ENCODE measurements at places on chromosomes 16 and 17.

GRCh38 chr16:9680019-9680655 lies 502.1 kb downstream of the GRIN2A start:
- no peak for DNase-seq

DNA sequence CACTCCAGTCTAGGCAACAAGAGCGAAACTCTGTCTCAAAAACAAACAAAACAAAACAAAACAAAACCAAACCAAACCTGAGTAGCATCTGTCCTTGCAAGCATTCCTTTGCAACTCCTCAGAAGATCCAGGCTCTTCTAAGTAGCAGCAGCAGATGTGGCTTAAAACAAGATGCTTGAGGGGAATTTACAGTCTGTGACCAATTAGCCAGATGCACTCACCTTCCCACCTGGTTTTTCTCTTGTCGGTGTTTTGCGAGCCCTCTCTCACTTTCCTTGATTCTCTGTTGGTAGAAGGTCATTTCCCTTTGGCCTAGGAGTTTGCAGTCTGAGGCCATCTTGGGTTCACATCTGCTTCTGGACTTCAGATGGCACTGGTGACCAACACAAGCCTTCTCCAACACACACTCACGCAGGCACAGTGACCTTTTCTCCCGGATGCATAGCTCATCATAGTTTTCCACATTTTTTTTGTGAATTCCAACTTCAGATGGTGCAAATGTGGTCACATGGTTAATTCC lies 276.8 kb downstream of the STX8 start:
- no peak for DNase-seq

DNA sequence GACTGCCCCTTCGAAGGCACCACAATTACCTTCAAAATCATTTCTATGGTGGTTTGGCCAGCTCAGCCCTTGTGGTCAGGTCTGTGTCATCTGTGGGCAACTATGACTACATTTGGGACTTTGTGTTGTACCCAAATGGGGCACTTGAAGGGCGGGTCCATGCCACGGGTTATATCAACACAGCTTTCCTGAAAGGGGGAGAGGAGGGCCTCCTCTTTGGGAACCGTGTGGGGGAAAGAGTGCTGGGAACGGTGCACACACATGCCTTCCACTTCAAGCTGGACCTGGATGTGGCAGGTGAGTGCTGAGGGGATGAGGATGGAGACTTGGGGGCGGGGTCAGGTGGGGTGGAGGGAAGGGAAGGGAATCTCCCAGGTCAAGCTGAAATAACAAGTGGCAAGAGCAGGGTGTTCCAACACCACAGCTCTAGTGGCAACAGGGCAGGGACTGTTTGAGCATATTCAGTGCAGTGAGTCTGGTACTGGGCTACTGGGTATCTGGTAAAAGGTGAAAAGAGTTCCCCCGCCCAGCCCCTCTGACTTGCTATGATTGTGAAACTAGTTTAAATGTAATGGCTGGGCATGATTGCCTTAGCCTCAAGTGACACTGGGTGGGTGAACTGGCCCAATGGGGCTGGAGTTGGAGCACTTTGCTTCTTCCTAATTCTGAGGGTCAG lies 1.7 kb downstream of the AOC2 start:
- DNase-seq, result no peak

- DNase-seq, result no peak
These were observed 52.5 kb upstream of the ERN1 start for GRCh38 chr17:64182325-64183012.

- DNase-seq, result no peak
These were observed 56.9 kb upstream of the MRTFB start for GRCh38 chr16:14014284-14014625.

- DNase-seq, result no peak
These were observed 6.6 kb upstream of the GHDC start for GRCh38 chr17:42200706-42201457.

- no peak for DNase-seq
These were observed 240.0 kb downstream of the C16orf95 start for GRCh38 chr16:87076950-87077749.

GRCh38 chr16:17691899-17692176 lies 221.1 kb upstream of the XYLT1 start:
- no peak for DNase-seq

GRCh38 chr17:72928454-72929136 lies 163.9 kb downstream of the SLC39A11 start:
- DNase-seq, result no peak

DNA sequence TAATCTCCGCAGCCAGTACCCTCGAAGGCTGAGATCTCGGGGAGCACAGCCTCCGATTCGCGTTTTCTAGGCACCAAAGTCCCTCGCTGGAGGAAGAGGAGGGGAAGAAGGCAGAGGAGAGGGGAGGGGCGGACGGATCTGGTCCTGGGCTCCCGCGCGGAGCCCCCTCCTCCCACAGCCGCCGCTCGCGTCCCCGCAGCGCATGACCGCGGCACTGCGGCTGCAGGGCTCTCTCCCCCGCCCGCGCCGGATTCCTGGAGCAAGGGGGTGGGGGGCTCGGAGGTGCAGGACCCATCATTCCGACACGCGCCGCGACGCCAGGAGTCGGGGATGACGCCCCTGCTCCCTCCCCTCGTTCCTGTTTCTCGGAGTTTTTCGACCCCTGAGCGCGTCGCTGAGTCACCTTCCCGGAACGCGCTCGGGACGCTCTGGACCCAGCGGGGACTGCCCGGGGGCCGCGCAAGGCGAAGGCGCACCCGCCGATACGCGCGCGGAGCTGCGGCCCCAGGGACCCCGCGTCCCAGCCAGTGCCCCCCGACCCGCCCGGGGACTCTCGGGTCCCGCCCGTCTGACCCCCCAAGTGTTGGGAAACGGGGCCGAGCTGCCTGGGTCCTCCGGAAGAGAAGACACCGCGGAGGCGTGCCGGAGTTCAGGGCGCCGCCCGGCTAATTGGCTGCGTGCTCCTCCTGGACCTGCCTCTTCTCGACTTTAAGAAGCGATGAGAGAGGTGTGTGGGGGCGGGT lies 1.4 kb upstream of the SPHK1 start:
- DNase-seq, result no peak

- no peak for DNase-seq
These were observed 4.7 kb upstream of the CHMP6 start for GRCh38 chr17:80986816-80987475.

- no peak for DNase-seq
These were observed 639 bp downstream of the MIF4GD start for GRCh38 chr17:75270218-75270965.

GRCh38 chr17:11935734-11936406 lies 61.4 kb downstream of the ZNF18 start:
- peak; percentile 31 for DNase-seq

DNA sequence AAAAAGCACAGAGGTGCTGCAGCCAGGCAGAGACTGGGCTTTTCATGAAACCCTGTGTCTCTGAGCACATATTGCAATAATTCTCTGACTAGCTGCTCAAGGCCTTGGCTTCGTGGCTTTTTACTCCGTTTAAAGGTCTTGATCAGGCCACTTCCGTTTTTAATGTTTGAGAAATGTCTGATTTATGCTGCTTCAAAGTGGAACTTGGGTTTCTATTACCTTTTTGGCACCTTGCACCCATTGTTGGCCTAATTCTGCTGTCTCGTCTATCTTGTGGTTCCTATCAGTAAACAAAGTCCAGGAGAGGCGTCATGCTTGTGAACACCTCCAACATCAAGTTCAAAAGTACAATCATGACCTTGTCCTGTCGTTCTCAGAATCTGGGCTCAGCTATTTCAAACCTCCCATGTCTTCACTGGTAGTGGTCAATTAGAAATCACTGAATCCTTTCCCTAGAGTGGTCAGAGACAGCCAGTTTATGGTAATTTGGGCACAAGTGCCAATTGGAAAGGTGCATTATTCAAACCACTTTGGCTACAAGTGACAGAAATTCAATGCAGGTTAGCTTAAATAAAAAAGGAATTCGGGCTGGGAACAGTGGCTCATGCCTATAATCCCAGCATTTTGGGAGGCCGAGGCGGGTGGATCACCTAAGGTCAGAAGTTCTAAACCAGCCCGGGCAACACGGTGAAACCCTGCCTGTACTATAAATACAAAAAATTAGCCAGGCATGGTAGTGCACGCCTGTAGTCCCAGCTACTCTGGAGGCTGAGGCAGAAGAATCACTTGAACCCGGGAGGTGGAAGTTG lies 33.3 kb upstream of the METTL9 start:
- no peak for DNase-seq

- DNase-seq, result no peak
These were observed 8.2 kb downstream of the RASD1 start for GRCh38 chr17:17487998-17488397.

DNA sequence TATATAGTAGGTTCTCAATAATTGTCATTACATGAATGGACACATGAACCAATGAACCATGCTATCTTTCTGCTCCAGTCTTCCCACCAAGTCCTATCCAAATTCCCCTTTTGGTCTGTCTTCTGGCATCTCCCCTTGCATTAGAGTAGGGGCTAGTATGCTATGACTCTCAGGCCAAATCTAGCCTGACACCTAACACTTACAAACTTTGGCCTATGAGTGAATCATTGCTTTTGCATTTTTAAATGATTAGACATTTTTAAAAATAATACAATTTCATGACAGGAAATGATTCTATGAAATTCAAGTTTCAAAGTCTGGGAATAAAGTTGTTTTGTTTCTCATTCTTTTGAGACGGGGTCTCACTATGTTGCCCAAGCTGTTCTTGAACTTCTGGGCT lies 102.5 kb upstream of the MAF start:
- no peak for DNase-seq

- no peak for DNase-seq
These were observed 18.0 kb downstream of the SLC5A11 start for GRCh38 chr16:24863582-24864437.

DNA sequence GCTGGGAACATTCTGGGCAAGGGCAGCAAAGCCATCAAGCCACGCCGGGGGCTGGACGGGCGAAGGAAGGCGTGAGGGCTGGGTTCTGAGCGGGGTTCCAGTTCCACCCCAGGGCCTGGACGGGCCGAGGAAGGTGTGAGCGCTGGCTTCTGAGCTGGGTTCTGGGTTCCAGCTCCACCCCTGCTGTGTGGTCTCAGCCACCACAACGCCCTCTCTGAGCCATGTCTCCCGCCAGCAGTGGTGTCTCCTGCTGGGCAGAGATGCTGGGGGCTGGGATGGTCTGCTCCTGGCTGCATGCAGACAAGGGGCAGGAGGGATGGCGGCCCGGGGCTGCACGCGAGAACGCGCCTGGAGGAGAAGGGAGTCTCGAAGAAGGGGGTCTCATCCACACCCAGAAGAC lies 3.9 kb upstream of the CPNE7 start:
- no peak for DNase-seq

GRCh38 chr16:67017421-67017750 lies 11.6 kb upstream of the CBFB start:
- DNase-seq, result no peak

- DNase-seq, result no peak
These were observed 7.1 kb upstream of the SLC5A11 start for GRCh38 chr16:24838554-24839266.

GRCh38 chr16:4372578-4373355 lies 1.1 kb downstream of the VASN start:
- no peak for DNase-seq

DNA sequence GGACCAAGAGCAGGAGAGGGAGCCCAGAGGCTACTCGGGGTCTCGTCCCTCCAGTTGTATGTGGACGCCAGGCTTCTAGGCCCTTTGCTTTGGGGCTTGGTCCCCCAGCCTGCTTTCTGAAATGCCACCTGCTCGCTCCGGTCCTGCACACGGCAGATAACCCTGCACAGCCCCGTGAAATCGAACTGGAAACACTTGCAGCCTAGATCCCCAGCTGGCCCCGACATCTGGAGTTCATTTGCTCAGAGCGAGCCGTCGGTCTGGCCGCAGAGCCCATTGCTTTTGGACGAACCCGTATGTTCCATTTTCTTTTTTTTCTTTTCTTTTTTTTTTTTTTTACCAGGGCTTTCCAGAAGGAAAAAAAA lies 22.9 kb downstream of the C1QTNF1 start:
- DNase-seq, result no peak

GRCh38 chr17:81515530-81516041 lies 3.0 kb upstream of the ACTG1 start:
- DNase-seq, result no peak

- DNase-seq, result no peak
These were observed 27.2 kb upstream of the CDC6 start for GRCh38 chr17:40260528-40260927.

- peak; percentile 52 for DNase-seq
These were observed 77.5 kb upstream of the N4BP1 start for GRCh38 chr16:48687421-48688038.

- no peak for DNase-seq
These were observed 27.1 kb downstream of the HEATR3 start for GRCh38 chr16:50092891-50093290.

- no peak for DNase-seq
These were observed 150.1 kb downstream of the ITFG1 start for GRCh38 chr16:47310792-47311211.

DNA sequence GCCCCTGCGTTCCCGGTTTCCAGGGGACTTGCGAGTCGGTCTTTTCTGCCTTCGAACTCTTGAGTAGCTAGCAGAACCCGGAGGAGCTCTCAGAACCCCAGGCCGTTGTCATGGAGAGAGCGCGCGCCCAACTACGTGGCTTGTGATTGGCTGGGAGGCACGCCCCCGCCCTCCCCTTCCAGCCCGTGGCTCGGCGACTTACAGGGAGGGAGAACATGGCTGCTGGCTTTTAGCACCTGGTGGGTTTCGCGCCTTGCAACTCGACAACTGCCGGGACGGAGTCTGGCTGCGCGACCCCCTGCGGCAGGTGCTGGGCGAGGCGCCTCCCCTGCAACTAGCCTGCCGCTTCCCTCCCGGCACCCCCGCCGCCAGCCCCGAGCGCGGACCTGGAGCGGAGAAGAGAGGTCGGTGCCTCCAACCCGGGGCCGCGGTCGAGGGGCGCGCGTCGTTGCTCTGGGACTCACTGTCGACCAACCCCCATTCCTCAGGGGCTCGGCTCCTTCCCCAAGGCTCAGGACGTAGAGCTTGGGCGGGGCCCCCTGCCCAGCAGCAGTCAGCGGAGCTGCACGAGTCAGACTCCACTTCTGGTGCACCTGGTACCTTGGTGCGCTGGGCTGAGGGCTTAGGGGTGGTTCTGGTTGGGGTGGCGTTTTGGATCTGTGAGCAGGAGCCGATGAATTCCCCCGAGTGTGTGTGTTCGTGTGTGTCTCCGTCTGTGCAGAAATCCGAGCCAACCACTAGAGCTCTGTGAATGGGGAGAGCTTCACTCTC lies 9.0 kb upstream of the ZFP90 start:
- peak; percentile 75 for DNase-seq

Measured in NCI-H748 treated with DMSO at 0.1 percent for 48 hours (cell line).